ENCODE measurements at places on chromosomes 4 and X. TPM values are rescaled to one million over a fixed set of nuclear protein-coding genes. Genes with fewer than 3 reads are reported as not detected.

DNA sequence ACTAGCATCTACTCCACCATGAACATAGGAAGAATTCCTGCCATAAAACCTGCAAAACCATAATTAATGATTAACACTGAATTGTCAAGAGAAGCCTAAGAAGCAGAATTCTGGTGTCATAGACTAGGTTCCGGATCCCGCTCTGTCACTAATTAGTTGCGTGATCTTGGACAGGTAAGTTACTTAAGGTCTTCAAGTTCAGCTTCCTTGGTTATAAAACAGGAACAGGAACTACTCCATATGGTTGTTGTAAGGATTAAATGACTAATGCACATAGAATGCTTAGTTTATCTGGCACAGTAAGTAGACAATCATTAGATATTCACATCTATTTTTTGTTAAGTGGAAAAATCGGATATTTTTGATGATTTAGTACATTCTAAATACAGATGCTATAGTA lies 14.3 kb downstream of the G3BP2 start:
- DNase-seq: no peak

DNA sequence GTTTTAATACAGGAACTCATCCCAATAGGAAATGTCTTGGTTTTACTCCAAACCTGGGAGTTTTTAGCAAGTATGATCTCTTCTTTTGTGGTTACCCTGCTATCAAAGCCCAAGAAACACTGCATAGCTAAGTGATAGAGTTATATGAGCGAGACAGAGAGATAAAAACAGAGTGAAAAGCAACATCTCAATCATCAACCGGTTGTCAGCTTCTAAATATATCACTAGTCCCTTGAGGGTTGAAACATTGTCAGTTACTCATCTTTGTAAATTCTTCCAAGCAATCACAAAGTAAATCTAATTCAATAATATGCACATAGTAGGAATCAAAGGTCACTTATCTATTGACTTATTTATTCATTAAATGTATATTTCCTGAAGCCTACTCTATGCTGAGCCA lies 483.9 kb downstream of the IDS start:
- no peak for DNase-seq

The DRD5 gene
- not detected for total RNA-seq

DNA sequence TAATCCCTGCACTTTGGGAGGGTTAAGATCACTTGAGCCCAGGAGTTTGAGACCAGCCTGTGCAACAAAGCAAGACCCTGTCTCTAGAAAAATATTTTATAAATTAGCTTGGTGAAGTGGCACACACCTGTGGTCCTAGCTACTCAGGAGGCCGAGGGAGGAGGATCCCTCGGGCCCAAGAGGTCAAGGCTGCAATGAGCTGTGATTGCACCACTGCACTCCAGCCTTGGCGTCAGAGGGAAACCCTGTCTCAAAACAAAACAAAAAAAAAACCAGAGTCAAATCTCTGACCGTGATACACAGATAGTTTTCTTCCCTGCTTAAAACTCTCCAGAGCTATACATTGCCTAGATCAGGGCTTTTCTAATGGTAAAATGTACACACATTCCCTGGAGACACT lies 53.5 kb downstream of the CHST7 start:
- no peak for DNase-seq

- DNase-seq: no peak
Measured at GRCh38 chr4:5992828-5993321, 25.4 kb downstream of the C4orf50 start.

The TSC22D3 gene
- 28.8 TPM for total RNA-seq
